Endothelial cell (in vitro differentiated cells): ENCODE measurements at places on chromosomes 5 and 9. TPM values are rescaled to one million over a fixed set of nuclear protein-coding genes. Genes with fewer than 3 reads are reported as not detected.

GRCh38 chr5:11143456-11144267 lies 382.6 kb upstream of the DAP start:
- H3K27me3 ChIP-seq, result no peaks in the 10 kb centered on the region
- no peak for DNase-seq
- H3K4me3 ChIP-seq, result no peak overlapping the region

The SEMA6A gene
- 180 TPM for total RNA-seq

GRCh38 chr5:40906351-40906751 lies 2.9 kb upstream of the C7 start:
- no peak overlapping the region for H3K4me3 ChIP-seq
- peaks cover 14% of the 10 kb centered on the region for H3K4me1 ChIP-seq
- H3K27ac ChIP-seq, result no peak overlapping the region
- H3K36me3 ChIP-seq, result no peaks in the 10 kb centered on the region
- H3K27me3 ChIP-seq, result peaks cover 1% of the 10 kb centered on the region

The ALDH1A1 gene
- total RNA-seq, result 7.0 TPM

GRCh38 chr9:89309166-89309565 lies 1.8 kb upstream of the CKS2 start:
- peak overlapping the region; percentile 88 for H3K4me3 ChIP-seq
- peaks cover 11% of the 10 kb centered on the region for H3K27me3 ChIP-seq
- H3K4me1 ChIP-seq, result peaks cover 13% of the 10 kb centered on the region
- H3K27ac ChIP-seq, result peak overlapping the region; percentile 96
- no peak for DNase-seq

DNA sequence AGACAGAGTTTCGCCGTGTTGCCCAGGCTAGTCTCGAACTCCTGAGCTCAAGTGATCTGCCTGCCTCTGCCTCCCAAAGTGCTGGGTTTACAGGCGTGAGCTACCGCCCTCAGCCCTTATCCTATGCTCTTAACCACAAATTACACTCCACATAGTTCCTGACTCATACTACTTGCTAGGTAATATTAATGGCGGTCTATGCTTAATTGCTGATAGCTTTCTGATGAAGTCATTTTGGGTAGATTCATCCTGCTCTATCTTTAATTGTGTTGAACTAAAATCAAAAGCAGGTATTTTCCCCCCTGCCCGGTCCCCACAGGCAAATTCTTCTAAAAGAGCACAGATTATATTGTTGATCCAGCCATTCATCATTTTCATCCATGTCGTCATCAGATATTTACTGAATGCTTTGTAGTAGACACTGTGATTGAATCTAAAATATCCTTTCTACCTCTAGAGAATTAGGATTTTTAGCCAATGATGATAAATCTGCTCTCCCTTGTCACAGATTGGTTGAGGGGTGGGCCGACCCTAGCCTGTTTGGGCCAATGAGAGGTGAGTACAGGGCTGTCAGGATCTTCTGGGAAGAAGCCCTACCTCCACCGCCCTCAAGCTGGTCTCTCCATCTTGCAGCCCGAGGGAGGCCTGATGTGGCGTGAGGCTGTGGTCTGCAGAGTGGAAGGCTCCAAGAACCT lies 144.8 kb downstream of the NR3C1 start:
- H3K4me1 ChIP-seq, result no peaks in the 10 kb centered on the region
- no peak for DNase-seq
- H3K27ac ChIP-seq, result no peak overlapping the region

The IFNE gene
- total RNA-seq, result not detected

GRCh38 chr5:143923634-143924266 lies 111.8 kb downstream of the HMHB1 start:
- no peak for DNase-seq
- H3K4me3 ChIP-seq, result no peak overlapping the region
- H3K4me1 ChIP-seq, result no peaks in the 10 kb centered on the region
- H3K27ac ChIP-seq, result no peak overlapping the region
- H3K27me3 ChIP-seq, result no peaks in the 10 kb centered on the region
- H3K36me3 ChIP-seq, result no peaks in the 10 kb centered on the region

DNA sequence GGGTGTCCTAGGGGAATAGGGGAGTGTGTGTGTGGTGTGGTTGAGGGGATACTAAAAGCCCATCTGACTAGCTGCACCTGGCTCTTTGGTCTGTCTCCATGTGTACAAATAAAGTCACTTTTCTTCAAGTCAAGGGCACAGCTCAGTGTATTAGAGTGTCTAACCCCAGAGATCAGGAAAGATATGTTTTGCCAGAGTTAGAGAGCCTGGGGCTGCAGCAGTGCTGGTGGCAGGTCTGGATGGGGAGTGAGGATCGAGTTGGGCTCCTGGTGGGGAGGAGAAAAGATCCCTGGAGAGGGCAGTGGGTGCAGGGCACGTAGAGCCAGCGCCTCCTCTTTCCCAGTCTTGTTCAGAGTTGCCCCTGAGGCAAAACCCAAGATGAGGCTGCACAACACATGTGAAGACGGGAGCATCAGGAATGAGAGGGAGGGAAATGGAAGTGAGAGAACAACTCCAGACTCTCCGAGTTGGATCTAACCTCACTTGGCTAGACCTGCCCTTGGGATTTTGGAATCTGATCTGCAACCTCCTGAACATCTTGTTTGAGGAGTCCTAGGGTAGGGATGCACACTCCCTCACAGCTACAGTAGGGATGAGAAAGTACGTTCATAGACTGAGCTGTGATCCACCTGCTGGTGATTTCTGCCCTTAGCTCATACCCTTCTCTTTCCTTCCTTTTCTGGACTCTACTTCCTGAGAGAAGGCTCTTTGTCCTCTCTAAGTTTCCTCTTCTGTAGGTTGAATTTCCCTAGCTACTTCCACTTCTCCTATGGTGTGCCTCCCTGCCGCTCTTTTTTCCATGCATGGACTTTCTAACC lies 309.9 kb downstream of the ZSWIM6 start:
- no peak for DNase-seq
- H3K27ac ChIP-seq, result no peak overlapping the region
- H3K4me1 ChIP-seq, result peaks cover 12% of the 10 kb centered on the region
- no peak overlapping the region for H3K4me3 ChIP-seq

The TNFSF8 gene
- not detected for total RNA-seq

- no peaks in the 10 kb centered on the region for H3K27me3 ChIP-seq
- no peak overlapping the region for H3K27ac ChIP-seq
- H3K4me1 ChIP-seq, result no peaks in the 10 kb centered on the region
- H3K36me3 ChIP-seq, result no peaks in the 10 kb centered on the region
Observed at GRCh38 chr9:87216897-87217455, 269.7 kb upstream of the GAS1 start.

GRCh38 chr9:129854588-129855110 lies 19.4 kb downstream of the USP20 start:
- no peak for DNase-seq
- H3K27ac ChIP-seq, result no peak overlapping the region
- H3K27me3 ChIP-seq, result peaks cover 2% of the 10 kb centered on the region
- peaks cover 30% of the 10 kb centered on the region for H3K36me3 ChIP-seq

- peaks cover 16% of the 10 kb centered on the region for H3K4me1 ChIP-seq
- peaks cover 20% of the 10 kb centered on the region for H3K27me3 ChIP-seq
- H3K27ac ChIP-seq, result peak overlapping the region; percentile 86
- H3K4me3 ChIP-seq, result peak overlapping the region; percentile 88
- peaks cover 5% of the 10 kb centered on the region for H3K36me3 ChIP-seq
- peak; percentile 83 for DNase-seq
Observed at GRCh38 chr5:177366528-177367322, 9.0 kb downstream of the RGS14 start.

DNA sequence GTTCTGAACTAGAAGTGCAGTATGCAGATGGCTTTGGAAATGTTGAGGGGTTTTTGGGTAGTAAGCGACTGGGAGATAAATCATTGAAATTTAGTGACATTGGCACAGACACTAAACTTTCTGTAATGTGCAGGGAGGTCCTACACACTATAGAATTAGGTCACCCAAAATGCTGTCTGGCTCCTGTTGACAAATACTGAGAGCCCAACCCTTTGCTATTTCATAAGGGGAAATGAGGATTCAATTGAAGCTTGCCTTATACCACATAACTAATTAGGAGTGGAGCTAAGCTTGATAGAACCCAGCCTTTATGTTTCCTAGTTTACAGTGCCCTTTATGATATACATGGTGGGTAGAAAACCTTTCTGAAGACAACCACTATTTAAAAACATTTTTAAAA lies 22.6 kb downstream of the HMGXB3 start:
- H3K36me3 ChIP-seq, result peaks cover 19% of the 10 kb centered on the region
- peaks cover 16% of the 10 kb centered on the region for H3K4me1 ChIP-seq
- no peak overlapping the region for H3K4me3 ChIP-seq
- H3K27ac ChIP-seq, result no peak overlapping the region

The DMGDH gene
- total RNA-seq, result 0.36 TPM

DNA sequence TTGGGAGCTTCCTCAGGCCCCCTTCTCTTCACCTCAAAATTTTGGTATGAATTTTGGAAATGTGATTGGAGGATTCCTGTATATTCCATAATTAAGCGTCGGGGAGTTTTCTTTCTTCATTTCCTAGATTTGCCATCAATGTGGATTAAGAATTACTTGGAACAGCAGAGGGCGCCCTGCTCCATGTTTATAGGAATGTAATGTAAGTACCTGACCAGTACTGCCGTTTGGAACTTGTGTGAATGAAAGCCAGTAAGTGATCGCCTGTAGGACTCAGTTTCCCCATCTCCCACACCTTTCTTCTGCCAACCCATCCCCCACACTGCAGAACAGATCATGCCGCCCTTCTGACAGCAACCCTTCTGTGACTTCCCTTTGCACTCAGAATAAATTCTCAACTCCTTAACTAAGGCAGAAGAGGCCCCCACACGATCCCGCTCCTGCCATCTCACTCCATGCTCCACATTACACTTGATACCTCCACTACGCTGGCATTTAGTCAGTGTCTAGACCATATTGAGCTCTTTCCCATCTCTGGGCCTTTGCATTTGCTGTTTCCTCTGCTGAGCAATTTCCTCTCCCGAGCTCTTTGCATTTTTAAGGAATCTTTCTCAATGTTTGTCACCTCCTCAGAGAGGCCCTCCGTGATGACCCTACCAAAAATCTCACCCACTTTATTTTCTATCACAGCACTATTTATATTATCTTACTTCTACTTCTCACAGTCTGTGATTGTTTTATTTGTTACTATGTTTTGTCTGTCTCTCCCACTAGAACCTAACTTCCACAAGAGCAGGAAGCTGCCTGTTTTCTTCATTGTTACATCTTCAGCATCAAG lies 79.5 kb upstream of the HTR4 start:
- H3K27ac ChIP-seq, result no peak overlapping the region
- H3K27me3 ChIP-seq, result no peaks in the 10 kb centered on the region
- H3K4me3 ChIP-seq, result no peak overlapping the region
- H3K36me3 ChIP-seq, result no peaks in the 10 kb centered on the region
- peak; percentile 79 for DNase-seq

The PCDHGA12 gene
- 3.8 TPM for total RNA-seq

GRCh38 chr5:175753536-175754402 lies 95.9 kb downstream of the HRH2 start:
- H3K4me1 ChIP-seq, result no peaks in the 10 kb centered on the region
- no peaks in the 10 kb centered on the region for H3K36me3 ChIP-seq
- H3K27me3 ChIP-seq, result no peaks in the 10 kb centered on the region
- H3K4me3 ChIP-seq, result no peak overlapping the region
- DNase-seq, result no peak

The TEK gene
- 448 TPM for total RNA-seq

The SH2D3C gene
- 137 TPM for total RNA-seq

The ANKRD33B gene
- 7.0 TPM for total RNA-seq

The TDRD7 gene
- total RNA-seq, result 17.5 TPM

GRCh38 chr9:82091610-82092009 lies 103.0 kb downstream of the SPATA31D1 start:
- no peak overlapping the region for H3K27ac ChIP-seq
- no peaks in the 10 kb centered on the region for H3K4me1 ChIP-seq
- H3K4me3 ChIP-seq, result no peak overlapping the region
- DNase-seq, result no peak
- no peaks in the 10 kb centered on the region for H3K36me3 ChIP-seq

The FGF1 gene
- total RNA-seq, result 0.13 TPM

The AQP3 gene
- 6.0 TPM for total RNA-seq

- no peak overlapping the region for H3K27ac ChIP-seq
- H3K36me3 ChIP-seq, result no peaks in the 10 kb centered on the region
- H3K27me3 ChIP-seq, result peaks cover 6% of the 10 kb centered on the region
Observed at GRCh38 chr9:113298311-113298710, 4.9 kb downstream of the RNF183 start.

The FCHSD1 gene
- 63.3 TPM for total RNA-seq

- H3K4me3 ChIP-seq, result peak overlapping the region; percentile 92
- H3K4me1 ChIP-seq, result peaks cover 20% of the 10 kb centered on the region
- DNase-seq, result no peak
Observed at GRCh38 chr5:138351517-138351916, 968 bp upstream of the KDM3B start.

GRCh38 chr9:117120061-117120460 lies 294.8 kb downstream of the ASTN2 start:
- DNase-seq, result no peak
- no peaks in the 10 kb centered on the region for H3K27me3 ChIP-seq
- no peaks in the 10 kb centered on the region for H3K36me3 ChIP-seq
- H3K27ac ChIP-seq, result no peak overlapping the region

DNA sequence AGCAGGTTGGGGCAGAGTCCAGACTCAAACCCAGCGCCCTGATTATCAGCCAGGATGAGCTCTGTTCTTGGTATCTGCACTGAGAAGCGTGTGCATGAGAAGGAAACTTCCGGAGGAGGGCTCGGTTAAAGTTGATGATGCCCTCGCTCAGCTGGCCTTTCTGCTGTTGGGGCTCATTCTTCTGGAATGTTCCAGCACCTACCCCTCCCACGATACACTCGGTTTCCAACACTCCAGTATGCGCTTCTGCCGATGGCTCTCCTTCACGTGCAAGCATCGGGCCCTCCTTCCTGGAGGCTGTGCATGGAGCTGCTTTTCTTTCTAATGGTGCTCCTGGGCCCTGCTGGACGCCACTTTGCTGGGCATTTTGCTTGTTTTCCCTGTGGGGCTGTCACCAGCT lies 134.0 kb downstream of the RXRA start:
- DNase-seq, result no peak
- peaks cover 4% of the 10 kb centered on the region for H3K4me1 ChIP-seq
- no peak overlapping the region for H3K4me3 ChIP-seq
- no peak overlapping the region for H3K27ac ChIP-seq

DNA sequence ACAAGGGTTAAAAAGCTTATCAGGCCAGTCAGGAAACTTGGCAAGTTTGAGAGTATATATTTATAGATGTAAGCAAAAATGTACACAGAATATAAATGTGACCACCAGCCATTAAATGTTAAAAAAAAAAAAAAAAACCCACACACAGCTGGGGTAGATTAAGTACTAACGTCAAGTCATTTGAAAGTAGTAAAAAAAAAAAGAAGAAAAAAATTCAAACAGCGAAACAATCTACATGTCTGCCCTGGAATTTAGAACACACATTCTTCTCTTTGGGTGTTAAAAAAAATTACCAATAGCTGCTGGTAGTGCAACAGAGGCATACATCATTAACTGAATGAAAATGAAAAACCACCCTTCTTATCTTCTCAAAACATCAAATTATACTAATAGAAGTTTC lies 269.7 kb downstream of the MLLT3 start:
- peaks cover 3% of the 10 kb centered on the region for H3K36me3 ChIP-seq
- H3K4me3 ChIP-seq, result no peak overlapping the region
- H3K27ac ChIP-seq, result no peak overlapping the region
- H3K27me3 ChIP-seq, result peaks cover 4% of the 10 kb centered on the region
- peaks cover 35% of the 10 kb centered on the region for H3K4me1 ChIP-seq
